Erythroblast (primary cell): ENCODE measurements at places on chromosomes 11 and 22.

DNA sequence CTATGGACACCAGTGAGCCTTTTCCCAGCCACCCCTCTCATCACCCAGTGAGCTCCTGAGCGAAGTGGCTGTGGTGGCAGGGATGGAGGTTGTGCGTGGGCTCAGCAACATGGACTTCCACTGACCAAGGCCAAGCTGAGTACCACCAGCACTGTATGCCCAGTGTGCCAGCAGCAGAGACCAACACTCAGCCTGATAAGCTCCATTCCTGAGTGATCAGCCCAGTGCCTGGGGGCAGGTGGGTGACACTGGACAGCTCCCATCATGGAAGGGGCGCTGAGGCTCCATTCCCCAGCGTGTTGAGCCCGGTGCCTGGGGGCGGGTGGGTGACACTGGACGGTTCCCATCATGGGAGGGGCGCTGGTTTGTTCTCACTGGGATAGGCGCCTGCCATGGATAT is 17.6 kb upstream of the CD81 start:
- DNase-seq: no peak

DNA sequence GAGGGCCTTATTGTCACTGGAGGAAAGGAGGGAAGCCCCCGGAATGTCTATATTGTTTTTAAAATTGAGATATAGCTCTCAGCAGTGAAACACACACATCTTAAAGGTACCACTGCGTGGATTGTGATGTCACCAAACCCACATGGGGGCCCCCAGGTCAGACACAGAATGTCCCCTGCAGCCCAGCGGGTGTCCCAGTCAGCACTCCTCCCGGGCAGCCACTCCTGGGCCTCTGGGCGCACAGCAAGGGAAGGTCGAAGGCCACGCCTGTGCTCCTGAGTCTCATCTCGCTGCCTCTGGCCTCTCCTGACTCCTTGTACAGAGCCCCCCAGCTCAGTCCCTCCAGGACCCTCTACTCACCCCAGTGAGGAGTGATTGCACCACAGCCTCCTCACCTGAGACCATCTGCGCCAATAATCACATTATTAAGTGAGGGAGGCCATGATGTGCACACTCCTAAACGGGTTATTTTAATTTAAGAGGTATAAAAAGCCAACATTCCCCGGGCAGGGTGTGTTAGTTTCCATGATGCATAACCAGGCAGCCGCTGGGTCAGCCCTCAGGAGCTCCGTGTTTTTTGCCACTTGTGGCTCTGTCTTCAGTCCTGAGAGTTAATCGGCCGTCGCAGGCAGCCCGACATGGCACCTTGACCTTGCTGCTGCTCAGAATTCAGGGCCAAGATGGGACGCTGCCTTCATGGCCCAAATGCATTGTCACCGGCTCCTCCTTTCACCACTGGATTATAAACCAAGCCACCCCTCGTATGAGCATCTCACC is 1089.3 kb downstream of the BRD1 start:
- no peak for DNase-seq

- no peak for DNase-seq
Measured at GRCh38 chr11:102478673-102479299, 26.2 kb upstream of the TMEM123 start.

DNA sequence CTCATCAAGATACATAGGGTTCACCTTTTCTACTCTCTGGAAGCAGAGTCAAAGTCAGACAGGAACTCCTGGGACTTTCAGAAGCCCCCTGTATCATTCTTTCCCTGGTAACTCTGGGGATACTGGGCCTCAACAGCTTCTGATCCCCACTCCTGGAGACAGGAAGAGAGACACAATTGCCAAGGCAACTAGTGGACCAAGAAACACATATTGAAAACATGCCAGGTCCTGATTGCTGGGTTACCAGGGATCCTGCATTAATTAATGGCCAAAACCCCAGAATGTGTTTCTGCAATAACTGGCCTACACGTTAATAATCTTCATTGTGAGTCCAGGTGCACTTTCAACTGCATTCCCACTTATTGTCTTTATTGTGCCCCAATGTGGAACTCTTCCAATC is 260.8 kb upstream of the POU2AF2 start:
- DNase-seq: no peak

GRCh38 chr11:57547854-57548377 is 10.5 kb downstream of the SMTNL1 start:
- DNase-seq: no peak

GRCh38 chr11:126137136-126137535 is 74.3 kb downstream of the RPUSD4 start:
- no peak for DNase-seq

GRCh38 chr22:46483353-46483752 is 54.1 kb downstream of the CELSR1 start:
- DNase-seq: no peak

DNA sequence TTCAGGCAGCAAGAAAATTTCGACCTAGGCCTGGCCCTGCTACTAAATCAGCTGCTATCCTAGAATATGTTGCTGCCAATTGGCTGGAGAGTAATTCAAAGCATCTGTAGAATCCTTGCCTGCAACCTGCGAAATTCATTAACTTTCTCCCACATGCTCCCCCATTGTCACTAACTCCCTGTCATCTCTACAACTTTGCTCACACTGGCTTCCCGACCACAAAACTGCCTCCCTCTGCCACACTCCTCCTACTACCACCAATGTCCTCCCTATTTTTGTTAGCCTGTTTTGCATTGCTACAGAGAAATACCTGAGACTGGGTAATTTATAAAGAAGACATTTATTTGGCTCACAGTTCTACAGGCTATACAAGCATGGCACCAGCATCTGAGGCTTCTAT is 570.6 kb downstream of the INSC start:
- no peak for DNase-seq

- no peak for DNase-seq
Measured at GRCh38 chr11:61118004-61118403, 15.7 kb downstream of the CD5 start.

- peak; percentile 64 for DNase-seq
Measured at GRCh38 chr22:22431271-22432220, 77.0 kb downstream of the ZNF280B start.

GRCh38 chr11:47329987-47330931 is 22.2 kb downstream of the MYBPC3 start:
- DNase-seq: no peak

- no peak for DNase-seq
Measured at GRCh38 chr22:40705918-40706682, 26.8 kb downstream of the MCHR1 start.

DNA sequence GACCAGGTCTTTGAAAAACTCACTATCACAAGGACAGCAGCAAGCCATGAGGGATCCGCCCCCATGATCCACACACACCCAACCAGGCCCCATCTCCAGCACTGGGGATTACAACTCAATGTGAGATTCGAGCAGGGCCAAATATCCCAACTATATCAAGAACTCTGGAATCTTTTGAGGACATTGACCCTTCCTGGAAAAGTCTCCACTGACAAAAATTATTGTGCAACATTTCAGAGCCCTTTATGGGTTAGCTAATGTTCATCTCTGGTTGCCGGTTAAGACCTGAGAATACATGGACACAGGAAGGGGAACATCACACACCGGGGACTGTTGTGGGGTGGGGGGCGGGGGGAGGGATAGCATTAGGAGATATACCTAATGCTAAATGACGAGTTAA is 479.1 kb downstream of the NTM start:
- no peak for DNase-seq

GRCh38 chr11:1669546-1670218 is 27.3 kb upstream of the KRTAP5-6 start:
- DNase-seq: no peak

DNA sequence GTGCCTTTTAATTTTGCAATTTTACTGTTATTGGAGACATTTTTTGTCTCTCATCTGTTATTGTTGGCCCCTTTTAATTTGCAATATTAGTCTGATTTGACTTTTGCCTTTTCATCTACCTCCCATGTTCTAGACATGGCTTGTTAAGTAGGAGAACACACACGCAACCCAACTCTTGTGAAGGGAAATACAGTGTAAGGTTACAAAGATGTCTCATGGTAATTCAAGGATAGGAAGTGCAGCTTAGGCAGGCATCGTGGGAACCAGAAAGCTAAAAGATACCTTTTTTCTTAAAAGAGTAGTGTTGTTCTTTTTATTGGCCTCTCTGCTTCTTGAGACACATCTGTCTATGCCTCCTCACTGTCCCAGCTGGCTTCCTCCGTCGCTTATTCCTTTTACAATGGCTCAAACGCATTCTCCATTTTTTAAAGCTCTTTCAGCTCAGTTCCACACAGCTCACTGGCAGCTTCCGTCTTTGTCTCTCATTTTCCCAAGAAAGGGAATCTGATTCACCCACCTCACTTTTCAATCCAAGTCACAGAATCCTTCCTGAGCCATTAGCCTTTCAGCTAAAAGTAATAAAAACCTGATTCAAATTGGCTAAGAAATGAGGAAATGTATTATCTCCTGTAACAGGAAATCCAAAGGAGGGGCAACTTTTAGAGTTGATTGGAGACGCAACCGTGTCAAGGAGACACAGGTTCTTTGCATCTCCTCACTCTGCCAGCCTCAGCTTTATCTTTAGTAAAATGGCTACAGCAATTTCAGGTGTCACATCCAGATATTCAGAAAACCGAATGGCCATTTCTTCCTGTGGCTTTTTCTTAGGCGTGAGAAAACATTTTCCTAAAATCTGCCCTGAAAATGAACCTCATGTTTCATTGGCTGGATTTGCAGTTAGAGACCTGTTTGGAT is 57.2 kb downstream of the SIK2 start:
- DNase-seq: no peak

- no peak for DNase-seq
Measured at GRCh38 chr11:90446207-90446606, 223.4 kb upstream of the CHORDC1 start.

DNA sequence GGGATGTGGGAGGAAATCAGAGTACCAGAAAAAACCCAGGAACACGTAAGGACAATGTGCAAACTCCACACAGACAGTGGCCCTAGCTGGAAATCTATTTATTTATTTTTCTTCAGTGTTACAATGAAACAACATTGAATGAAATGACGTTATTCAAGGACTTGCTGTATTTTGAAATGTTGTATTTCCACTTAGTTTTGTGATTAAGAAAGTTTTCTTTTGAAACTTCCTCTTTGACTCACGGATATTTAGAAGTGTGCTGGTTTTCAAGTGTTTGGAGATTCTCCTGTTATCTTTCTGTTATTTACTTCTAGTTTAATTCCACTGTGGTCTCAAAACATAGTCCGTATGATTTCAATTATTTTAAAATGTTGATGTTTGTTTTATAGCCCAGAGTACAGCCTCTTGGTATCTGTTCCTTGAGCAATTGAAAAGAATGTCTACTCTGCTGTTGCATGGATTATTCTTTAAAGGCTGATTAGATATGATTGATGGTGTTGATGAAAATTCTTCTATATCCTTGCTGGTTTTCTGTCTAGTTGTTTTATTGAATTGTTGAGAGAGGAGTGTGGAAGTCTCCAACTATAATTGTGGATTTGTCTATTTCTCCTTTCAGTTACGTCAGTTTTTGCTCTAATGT is 141.0 kb downstream of the ARHGAP20 start:
- no peak for DNase-seq

GRCh38 chr22:49569286-49570031 is 258.2 kb downstream of the BRD1 start:
- DNase-seq: no peak

DNA sequence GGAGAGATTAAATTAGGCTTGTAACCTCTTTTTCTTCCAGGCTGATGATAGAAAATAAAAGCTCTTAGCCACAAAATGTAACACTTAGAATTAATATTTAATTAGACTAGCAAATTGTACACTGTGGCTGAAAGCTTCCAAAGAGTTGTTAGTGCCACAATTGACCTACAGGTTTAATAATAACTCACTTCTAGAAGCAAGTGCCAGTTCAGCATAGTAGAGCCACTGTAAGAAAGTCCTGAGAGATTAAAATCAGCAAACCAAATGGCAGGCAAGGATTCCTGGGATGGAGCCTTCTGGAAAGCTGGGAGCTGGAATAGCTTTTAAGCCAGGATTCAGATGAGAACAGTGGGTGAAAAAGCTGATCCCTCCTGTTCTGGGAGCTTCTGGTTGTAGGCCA is 131.0 kb downstream of the ELP4 start:
- DNase-seq: no peak

- no peak for DNase-seq
Measured at GRCh38 chr11:93922830-93923229, 72.4 kb upstream of the VSTM5 start.

- no peak for DNase-seq
Measured at GRCh38 chr11:9277176-9277575, 12.0 kb upstream of the DENND5A start.

DNA sequence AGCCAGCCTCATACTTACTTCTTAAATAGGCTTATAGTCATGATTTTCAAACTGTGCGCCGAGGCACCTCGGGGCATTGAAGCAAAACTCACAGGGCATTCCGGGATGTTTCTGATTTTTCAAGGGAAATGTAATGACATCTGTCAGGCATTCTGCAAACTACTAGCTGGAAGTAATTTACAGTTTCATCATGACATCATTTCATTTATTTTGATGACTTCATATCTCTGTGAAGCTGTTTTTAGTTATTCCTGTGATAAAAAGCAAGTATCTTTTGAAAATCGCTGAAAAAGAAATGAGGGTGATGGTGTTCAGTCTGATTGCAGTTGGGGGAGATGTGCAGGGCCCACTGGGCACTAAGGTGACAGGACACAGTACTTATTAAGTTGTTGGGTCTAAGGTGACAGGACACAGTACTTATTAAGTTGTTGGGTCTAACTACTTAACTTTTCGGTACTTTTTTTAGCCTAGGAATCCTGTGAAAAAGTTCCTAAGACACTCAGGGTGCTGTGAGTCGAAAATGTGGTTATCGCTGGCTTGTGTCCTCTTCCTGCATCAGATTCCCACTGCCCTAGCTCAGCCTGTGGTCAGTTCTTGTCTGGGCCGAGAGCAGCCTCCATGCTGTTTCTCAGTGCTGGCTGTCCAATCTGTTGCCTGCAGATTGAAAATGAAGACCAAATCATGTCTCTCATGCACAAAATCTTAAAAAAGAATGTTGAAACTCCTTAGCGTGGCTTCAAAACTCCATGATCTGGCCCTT is 42.6 kb downstream of the APLP2 start:
- DNase-seq: peak; percentile 26

DNA sequence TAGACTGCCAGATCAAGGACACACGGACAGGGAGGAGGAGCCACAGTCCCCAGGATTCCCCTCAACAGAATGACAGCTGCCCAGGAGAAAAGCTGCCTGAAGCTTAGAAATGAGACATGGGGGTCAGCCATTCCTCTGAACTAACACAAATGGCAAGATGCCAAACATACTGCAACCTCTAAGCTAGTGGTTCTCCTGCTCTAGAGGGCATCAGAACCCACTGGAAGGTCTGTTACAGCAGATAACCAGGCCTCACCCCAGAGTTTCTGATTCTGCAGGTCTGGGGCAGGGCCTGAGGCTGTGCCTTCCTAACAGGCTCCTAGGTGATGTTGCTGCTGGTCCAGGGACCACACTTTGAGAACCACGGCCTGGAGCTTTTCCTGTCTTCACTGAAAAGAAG is 28.6 kb upstream of the BID start:
- DNase-seq: peak; percentile 90

GRCh38 chr22:27671413-27671935 is 130.1 kb downstream of the MN1 start:
- DNase-seq: peak; percentile 25

GRCh38 chr22:20626811-20627210 is 119.4 kb downstream of the MED15 start:
- no peak for DNase-seq
